Naive thymus-derived CD4-positive, alpha-beta T cell (primary cell): ENCODE measurements at places on chromosomes 13 and 19.

DNA sequence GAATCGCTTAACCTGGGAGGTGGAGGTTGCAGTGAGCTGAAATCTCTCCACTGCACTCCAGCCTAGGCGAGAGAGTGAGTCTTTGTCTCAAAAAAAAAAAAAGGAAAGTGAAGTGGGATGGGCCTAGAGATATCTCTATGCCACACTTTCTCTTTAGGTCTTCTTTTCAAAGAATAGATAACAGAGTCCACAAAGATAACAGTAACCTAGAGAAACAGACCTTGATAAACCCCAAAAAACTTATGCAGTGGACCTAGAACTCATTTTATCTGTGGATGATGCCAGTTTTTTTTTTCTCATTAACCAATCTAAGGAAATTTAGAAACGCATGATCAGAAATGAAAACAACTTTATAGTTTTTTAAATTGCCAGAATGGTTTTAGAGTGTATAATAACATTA is 227.4 kb downstream of the LHFPL6 start:
- no peaks in the 10 kb centered on the region for H3K4me1 ChIP-seq
- no peak overlapping the region for H3K27ac ChIP-seq
- no peak overlapping the region for H3K4me3 ChIP-seq
- no peak for DNase-seq
- no peaks in the 10 kb centered on the region for H3K36me3 ChIP-seq
- no peaks in the 10 kb centered on the region for H3K27me3 ChIP-seq

- H3K4me1 ChIP-seq, result no peaks in the 10 kb centered on the region
- no peak for DNase-seq
Observed at GRCh38 chr13:111855191-111855590, 211.8 kb upstream of the SOX1 start.

DNA sequence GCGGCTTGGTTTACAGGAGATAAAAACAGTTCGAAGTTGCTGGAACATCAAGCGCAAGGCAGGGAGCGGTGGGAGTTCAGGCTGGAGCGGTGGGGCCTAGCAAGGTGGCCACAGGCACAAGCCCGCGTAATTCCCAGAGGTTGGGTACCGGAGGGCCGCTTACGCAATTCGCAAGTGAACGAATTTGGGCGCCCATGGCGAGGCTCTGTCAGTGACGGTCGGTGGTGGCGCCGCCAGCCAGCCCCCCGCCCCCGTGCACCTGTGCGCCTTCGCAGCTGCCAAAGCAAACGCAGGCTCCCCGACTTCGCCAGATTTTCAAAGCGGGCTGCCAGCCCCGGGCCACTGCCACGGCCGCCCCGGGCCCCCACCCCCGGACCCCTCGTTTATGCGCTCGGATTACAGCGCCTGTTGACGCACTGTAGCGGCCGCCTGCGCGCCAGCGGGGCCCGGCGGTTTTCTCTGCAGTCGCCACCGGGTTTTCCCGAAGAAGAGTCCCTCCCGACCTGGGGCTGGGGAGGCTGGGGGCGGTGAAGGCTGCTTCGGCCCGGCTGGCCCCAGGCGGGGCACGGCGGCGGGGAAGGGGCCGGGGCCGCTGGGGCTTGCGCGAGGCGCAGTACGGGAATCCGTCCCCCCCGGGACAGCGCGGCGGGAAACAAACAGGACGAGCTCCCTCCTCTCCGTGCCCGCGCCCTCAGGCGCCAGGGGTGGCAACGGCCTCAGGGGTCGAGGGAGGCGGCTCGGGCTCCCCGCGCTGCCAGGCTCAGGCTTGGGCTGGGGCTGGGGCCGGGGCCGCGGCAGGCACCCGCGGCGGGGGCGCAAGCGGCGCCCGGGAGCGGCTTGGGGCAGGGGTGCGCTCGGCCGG is 709 bp downstream of the N4BP2L1 start:
- H3K27ac ChIP-seq, result peak overlapping the region; percentile 98
- peak; percentile 68 for DNase-seq
- H3K27me3 ChIP-seq, result no peaks in the 10 kb centered on the region
- peaks cover 11% of the 10 kb centered on the region for H3K36me3 ChIP-seq
- peak overlapping the region; percentile 64 for H3K4me3 ChIP-seq

DNA sequence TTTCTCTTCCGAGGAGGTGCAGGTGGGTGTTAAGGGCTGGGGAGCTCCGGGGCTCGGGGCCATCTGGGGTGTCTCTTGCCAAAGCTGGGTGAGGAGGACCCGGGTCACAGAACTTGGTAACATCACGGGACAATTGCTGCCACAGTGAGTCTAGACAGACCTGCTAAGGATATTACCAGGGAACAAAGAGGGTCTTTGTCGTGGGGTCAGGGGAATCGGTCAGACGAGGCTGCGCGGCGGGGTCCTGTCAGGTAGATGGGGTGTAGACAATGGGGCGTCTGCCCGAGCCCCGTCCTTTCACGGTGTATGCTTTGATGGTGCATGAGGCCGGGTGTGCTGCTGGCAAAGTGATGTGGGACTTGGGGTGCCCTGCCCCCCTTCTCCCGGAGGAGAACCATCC is 7.8 kb downstream of the PGPEP1 start:
- no peak for DNase-seq
- no peaks in the 10 kb centered on the region for H3K4me1 ChIP-seq
- H3K4me3 ChIP-seq, result no peak overlapping the region
- no peaks in the 10 kb centered on the region for H3K36me3 ChIP-seq

- no peaks in the 10 kb centered on the region for H3K4me1 ChIP-seq
- H3K36me3 ChIP-seq, result no peaks in the 10 kb centered on the region
- no peak overlapping the region for H3K4me3 ChIP-seq
- no peak for DNase-seq
- H3K27ac ChIP-seq, result no peak overlapping the region
Observed at GRCh38 chr13:78239714-78240113, 321.1 kb upstream of the EDNRB start.

GRCh38 chr13:111326621-111326965 is 6.2 kb downstream of the TEX29 start:
- H3K27me3 ChIP-seq, result no peaks in the 10 kb centered on the region
- H3K36me3 ChIP-seq, result no peaks in the 10 kb centered on the region
- no peak overlapping the region for H3K4me3 ChIP-seq
- no peaks in the 10 kb centered on the region for H3K4me1 ChIP-seq

- no peaks in the 10 kb centered on the region for H3K27me3 ChIP-seq
- no peak overlapping the region for H3K4me3 ChIP-seq
- H3K4me1 ChIP-seq, result no peaks in the 10 kb centered on the region
Observed at GRCh38 chr13:105611424-105611823, 924.0 kb downstream of the EFNB2 start.

DNA sequence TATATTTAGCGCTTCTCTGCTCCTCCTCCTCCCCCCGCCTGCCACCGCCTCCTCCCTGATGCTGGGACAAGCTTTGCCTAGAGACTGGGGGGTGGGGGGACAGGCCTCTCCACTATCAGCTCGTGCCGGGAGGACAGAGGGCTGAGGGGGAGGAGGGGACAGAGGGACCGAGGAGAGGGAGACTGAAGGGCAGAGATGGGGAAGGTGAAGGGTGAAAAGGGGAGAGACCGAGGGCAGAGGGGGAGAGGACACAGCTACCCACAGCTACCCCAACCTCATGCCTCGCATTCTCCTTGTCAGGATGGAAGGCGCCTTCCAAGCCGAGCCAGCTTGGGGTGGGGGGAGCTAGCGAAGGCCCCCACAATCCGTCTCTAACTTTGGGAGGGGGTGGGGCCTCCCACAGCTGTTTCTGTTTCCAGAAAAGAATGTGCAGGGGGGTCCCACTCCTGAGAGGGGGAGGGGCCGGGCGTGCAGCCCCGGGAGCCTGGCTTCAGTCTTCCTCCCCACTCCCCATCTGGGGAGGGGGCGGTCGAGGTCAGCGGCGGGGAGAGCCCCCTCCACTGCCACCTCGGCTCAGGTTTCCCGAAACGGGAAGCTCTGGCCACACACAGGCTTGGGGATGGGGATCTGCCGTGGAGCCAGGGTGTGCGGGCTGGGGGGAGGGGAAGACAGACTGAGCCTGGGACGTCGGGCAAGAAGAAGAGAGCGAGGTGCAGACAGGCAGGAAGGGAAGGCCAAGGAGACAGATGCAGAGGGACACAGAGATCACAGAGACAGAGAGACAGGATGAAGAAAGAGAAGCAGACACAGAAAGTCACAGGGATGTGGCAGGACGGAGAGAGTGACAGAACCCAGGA is 1.6 kb downstream of the DACT3 start:
- no peaks in the 10 kb centered on the region for H3K36me3 ChIP-seq
- peaks cover 14% of the 10 kb centered on the region for H3K4me1 ChIP-seq
- no peak overlapping the region for H3K27ac ChIP-seq
- H3K27me3 ChIP-seq, result peaks cover 10% of the 10 kb centered on the region
- H3K4me3 ChIP-seq, result no peak overlapping the region

DNA sequence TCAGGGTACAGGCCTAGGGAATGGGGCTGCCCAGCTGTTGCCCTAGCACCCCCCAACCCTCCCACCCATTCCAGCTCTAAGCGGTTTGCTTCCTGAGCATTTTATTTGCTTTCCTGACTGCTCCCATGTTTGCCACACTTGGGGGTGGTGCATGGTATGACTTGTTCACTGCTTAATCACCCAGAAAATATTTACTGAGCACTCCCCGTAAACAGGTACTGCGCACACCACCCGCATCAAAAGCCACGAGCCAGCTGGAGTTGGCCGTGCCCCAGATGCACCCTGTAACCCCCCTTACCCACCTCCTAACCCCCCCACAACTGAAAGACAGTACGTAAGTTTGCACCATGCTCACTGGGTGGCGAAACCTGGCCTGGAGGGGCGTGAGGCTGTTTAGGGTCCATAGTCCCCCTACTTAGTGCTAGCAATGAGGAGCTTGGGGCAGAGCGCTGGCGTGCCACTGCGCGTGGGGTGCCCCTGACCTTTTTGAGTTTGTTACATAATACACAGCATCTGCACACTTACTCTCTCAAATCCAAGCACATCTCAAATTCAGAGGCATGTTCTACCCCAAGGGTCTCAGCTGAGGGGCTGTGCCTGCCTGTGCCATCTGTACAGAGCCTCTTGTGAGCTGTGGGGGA is 29.8 kb downstream of the DPF1 start:
- H3K36me3 ChIP-seq, result no peaks in the 10 kb centered on the region
- no peak overlapping the region for H3K27ac ChIP-seq
- H3K4me3 ChIP-seq, result no peak overlapping the region
- DNase-seq, result no peak
- no peaks in the 10 kb centered on the region for H3K27me3 ChIP-seq
- H3K4me1 ChIP-seq, result no peaks in the 10 kb centered on the region

DNA sequence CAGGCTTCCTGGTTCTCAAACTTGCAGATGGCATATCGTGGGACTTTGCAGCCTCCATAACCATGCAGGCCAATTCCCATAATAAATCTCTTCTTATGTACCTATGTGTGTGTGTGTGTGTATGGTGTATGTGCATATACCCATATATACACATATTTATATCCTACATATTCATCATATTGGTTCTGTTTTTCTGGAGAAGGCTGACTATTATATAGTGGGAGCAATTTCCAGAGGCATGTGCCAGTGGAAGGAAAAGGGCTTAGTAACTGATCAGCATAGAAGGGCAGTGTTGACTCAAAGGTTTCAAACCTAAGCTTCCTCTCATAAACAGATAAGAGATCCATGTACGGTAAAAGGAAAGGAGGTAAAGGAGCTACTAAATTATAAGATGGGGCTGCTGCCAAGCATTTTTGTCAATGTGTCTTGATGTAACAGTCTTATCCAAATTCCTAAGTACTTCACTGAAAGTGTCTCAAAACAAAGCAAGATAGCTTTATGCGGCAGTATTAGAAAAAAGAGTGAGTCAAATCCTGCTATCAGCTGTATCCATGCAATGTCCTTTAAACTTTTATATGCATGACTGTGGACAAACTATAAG is 432.1 kb downstream of the TBC1D4 start:
- no peaks in the 10 kb centered on the region for H3K36me3 ChIP-seq
- no peaks in the 10 kb centered on the region for H3K4me1 ChIP-seq
- no peaks in the 10 kb centered on the region for H3K27me3 ChIP-seq
- DNase-seq, result no peak
- no peak overlapping the region for H3K4me3 ChIP-seq

DNA sequence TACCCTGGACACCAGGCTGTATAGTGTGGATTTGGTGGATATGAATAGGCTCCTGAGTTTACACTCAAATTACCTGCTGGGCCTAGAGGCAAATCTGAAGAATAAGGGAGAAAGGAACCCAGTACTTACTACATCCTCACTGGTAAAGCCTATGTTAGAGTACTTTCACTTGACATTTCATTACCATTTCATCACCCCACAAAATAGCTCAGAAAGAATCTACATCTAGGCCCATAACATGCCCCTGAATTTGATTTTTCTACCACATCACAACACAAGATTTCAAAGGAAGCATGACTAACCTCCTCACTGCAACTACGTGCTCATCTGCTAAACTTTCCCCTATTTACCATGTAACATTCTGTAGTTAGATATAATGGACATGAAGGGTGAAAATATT is 43.3 kb downstream of the VWA8 start:
- no peak overlapping the region for H3K27ac ChIP-seq
- peaks cover 11% of the 10 kb centered on the region for H3K4me1 ChIP-seq
- no peak overlapping the region for H3K4me3 ChIP-seq
- H3K27me3 ChIP-seq, result no peaks in the 10 kb centered on the region
- no peaks in the 10 kb centered on the region for H3K36me3 ChIP-seq

DNA sequence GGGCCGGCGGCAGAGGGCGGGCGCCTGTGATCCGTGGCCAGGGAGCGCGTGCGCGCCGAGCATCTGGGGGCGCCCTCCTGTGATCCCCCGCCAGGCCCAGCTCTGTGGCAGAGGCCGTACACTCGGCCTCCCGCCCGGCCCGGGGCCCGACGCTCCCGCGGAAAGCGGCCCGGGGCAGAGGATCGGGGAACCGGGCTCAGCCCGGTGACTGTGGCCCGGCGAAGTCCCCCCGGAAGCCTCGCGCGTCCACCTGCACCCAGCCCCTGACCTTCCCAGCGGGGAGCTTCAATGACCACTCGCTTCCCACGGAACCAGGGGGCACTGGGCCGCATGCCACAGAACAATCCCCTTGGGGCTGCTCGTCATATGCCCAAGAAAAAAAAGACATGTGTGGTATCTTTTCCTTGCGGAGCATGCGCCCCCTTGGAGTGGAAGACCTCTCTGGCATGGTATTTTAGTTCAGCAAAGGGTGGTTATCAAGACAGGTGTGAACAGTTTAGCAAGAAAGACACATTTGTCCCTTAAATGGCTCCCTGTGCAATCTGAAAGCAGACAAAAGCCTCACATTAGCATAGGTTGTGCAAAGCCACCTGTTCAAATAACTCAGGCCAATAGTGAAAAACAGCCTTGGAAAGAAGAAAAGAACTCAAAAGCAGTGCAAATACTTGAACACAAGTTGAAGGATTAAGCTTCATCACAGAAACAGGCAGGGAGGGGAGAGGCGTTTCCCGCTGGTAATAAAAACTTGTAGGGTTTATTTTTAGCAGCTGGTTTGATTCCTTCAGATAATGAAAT is 290.9 kb upstream of the SOX21 start:
- no peaks in the 10 kb centered on the region for H3K36me3 ChIP-seq
- no peak for DNase-seq
- no peak overlapping the region for H3K4me3 ChIP-seq
- H3K27ac ChIP-seq, result no peak overlapping the region
- no peaks in the 10 kb centered on the region for H3K4me1 ChIP-seq
